ENCODE measurements at places on chromosomes 4 and X.

GRCh38 chr4:166414431-166414830, 541.4 kb downstream of the TLL1 start:
- no peak for DNase-seq

DNA sequence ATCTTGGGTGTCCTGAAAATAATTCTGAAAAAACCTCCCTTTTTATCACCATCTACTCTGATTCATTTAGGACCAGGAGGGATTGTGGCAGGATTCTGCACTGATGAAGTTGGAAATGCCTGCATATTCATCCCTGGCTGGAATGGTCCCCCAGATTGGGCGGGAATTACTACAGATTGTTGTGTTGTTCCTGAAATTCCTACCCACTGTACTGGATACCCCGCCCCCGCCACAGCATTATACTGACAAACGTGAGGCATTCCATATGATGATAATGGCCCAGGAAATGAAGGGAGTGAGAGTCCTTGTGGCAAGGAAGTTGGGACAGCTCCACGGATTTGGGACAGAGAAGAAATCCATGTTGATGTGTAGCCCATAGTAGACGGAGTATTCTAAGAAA, 15.2 kb upstream of the FAM120C start:
- DNase-seq = no peak

DNA sequence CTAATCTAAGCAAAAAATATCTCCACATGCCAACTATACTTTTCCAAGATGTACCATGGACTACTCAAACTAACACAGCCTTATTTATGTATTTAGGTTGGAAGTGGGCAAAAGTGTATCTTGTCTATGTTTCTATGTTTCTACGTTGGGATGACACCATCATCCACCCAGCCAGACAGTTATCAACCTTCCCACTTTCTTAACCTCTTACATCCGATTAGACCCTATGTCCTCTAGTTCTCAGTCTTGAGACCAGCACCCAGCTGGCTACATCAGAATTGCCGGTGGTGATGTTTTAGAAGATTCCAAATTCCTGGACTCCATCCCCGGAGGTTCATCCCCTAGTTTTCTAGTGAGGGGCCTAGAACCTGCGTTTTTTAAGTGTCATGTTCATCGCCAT, 1.0 kb upstream of the AASDH start:
- DNase-seq = no peak

DNA sequence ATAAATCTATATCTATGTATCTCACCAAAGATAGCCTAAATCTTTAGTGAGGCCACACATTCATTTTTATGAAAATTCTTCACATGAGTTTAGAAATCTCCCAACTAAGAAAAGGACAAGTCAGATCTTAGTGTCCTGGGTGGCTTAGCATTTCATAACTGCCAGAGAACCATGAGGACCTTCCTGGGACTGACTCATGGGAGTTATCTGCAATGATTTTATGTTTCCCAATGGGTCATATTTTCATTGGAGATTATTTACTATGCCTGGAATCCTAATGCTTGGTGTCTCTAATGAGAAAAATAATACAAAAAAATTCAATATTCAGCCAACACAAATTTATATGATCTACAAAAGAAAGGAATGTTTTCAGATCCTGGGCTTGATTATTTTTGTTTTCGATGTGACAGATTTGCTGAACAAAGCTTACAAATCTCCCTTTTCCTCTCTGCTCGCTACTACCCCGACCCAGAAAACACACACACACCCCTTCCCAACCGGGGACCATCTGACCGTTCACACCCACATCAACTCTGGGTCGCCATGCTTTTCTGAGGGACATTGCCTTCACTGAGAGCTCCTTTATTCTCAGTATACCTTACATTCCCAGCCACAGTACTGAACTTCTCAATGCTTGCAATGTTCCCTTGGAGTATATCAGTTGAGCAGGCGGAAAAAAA, 40.1 kb downstream of the SORBS2 start:
- no peak for DNase-seq

- no peak for DNase-seq
Observed at GRCh38 chr4:2909583-2909982, 53.6 kb downstream of the NOP14 start.

DNA sequence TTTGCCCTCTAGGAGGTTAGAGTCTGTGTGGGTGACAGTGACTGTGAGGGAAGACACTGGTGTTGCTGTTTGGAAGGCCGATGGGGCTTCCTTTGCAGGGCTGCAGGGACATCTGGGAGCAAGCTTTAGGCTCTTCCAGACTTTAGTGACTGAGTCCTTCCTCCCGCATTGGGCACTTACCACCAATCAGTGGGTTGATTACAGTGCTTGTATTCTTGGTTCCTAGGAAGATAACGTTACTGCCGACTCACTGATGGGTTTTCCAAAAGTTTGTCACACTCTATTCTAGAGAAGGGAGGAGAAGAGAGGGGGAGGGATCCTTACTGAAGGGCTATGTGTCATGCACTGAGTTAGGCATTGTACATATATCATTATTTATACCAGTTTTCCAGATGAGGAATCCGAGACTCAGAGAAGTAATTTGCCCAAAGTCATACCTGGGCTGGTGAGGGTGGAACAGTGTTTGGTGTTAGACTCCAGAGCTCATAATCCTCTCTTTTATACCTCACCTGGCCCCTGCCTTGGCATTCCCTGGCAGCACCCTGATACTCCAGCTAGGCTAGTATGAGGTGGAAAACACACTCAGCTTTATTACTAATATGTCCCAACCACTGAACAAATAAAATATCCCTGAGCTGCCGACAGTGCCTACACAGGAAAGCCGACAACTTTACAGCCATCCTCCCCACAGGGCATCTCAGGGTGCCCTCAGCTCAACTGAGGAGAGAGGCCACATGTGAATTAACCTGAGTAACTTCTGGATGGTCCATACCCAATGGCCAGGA, 3.8 kb downstream of the CHST7 start:
- no peak for DNase-seq

DNA sequence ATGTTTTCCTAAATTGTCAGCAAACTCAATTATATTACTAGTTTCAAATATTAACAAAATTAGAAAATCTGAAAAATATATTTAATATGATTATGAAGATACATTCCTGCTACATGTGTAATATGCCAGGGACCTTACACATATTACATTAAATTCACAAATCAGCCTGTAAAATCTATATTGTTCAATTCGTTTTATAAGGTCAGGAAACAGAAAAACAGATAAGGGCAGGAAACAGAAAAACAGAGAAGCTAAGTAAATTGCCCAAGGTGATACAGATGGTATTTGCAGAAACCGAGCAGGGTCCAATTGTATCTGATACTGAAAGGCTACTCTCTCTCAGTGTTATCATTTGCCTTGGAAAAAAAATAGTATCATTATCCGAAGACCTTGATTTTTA, 739.0 kb downstream of the DMD start:
- no peak for DNase-seq

GRCh38 chr4:126697748-126698147, 935.0 kb upstream of the INTU start:
- DNase-seq = no peak

DNA sequence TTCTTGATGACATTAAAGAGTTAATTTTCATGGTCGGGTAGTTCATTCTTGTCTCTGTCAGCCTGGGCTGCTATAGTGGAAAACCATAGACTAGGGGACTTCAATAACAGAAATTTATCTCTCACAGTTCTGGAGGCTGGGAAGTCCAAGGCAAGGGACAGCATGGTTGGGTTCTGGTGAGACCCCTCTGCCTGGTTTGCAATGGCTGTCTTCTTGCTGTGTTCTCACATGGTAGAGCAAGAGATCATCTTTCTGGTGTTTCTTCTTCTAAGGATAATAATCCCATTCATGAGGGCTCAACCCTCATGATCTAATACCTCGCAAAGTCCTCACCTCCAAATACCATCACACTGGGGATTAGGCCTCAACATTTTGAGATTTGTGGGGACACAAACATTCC, 50.1 kb downstream of the RHOH start:
- no peak for DNase-seq

GRCh38 chrX:41314204-41314603, 19.8 kb upstream of the DDX3X start:
- no peak for DNase-seq

GRCh38 chr4:81808011-81808672, 336.4 kb upstream of the RASGEF1B start:
- DNase-seq = no peak

DNA sequence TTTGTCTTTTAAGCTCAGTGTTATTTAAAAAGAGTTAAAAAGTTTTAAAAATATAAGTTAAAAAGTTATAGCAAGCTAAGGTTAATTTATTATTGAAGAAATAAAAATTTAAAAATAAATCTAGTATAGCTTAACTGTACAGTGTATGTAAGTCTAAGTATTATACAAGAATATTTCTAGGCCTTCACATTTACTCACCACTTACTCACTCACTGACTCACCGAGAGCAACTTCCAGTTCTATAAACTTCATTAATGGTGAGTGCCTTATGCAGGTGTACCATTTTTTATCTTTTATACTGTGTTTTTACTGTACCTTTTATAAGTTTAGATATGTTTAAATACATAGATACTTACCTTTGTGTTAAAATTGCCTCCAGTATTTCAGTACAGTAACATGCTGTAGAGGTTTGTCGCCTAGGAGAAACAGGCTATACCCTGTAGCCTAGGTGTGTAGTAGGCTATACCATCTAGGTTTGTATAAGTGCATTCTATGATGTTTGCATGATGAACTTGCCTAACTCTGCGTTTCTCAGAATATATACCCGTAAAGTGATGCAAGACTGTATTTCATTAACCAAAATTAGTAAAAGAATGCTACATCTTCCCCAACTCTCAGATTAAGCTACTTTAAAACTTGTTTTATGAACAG, 202.9 kb downstream of the CFAP299 start:
- no peak for DNase-seq
